ENCODE measurements at places on chromosomes 3 and 15.

DNA sequence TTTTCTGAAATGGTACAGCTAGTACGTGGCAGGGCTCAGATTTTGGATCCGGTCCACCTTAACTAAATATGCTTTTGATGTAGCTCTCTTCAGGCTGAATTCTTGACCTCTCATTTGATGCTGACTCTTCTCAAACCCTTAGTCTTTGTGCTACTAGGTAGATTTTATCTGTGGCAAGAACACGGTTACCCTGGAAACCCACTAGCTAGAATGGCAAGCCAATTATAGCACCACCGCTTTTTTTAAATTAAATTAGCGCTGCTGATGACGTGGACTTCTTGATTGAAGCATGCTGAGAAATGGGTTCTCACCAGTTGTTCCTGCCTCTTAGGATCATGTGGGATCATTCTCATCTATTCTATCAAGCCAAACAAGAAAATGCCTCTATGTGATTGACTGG, 421.5 kb downstream of the LPP start:
- no peak for DNase-seq

DNA sequence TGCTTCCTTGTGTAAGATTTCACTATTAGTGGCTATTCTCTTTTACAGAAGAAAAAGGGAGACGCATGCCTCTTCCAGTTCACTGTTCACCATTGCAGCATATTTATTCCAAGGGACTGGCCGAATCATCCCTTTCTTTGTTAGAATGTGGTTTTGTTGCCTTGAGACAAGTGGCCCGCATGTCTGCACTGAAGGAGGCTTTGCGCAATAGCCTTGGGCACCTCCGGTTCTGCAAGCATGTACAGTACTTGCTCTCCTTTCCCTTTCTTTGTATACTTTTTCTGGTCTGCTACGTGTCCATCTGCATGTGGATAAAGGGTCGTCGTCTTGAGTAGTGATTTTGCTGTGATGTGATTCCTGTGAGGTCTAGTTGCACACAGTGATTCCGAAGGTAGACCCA, 43.0 kb downstream of the FLNB start:
- no peak for DNase-seq

DNA sequence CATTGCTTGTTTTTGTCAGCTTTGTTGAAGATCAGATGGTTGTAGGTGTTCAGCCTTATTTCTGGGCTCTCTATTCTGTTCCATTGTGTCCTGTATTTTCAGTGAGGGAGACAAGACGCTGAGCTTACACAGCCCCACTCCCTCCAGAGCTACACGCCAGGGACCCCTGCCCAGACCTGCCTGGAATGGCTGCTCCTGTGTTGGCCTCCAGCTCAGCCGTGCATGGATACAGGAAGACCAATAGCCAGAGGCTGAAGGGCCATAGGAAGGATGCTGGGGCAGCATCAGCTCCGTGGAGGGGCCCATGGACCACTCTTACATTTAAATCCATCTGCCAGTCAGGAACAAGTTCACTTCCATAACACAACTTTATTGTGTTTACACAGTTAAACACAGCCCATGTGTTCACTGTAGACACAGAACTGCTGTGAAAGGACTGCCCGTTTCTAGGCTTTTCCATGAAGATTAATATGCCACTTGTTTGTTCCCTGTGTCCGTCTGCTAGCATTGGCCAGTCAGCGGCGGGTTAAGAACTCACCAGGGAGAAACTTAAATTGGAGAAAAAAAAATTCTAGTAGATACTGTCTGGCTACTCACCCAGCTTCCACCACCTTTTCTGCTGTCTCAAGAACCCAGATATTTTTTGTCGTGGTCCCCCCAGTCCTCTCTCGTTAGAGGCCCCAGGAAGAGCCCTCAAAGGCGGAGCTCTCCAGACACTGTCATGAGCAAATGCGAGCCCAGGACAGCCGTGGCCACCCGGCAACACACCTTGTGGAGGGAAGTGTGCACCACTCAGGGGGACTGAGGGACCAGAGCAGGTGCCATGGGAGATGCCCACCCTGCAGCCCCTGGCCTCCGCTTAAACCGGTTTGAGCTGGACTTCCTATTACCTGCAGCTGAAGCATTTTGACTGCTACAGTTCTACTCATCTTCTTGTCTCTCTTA, 142.3 kb upstream of the MEF2A start:
- DNase-seq: no peak

DNA sequence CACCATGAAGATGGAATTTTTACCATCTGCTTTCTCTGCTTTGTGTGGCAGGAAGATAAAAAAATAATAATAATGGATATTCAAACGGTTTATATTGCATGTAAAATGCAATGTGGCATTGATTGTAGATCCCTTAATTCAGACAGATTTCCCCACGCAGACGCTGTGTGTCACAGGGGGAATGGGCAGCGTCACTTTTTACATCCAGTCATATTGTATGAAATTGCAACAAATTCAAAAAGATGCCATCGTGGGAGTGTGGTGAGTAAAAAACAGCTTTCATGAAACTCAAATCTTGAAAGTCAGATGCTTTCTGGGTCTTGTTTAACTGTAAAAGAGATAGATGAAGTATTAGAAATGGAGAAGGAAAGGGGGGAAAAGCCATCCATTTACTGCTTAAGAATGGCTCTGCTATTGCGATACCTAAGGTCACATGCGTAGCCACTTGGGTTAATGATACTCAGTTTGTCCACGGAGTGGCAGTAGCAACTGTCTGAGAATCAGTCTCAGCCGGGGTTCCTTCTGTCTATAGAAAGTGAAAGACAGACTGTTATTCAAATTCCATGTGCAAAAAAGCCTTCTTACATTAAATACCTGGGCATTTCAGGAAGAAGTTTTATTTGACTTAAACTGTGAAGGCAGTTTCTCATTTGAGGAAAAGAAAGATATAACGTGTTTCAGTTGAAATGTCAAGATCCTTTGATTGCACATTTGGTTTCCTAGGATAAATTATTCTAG, 28.5 kb downstream of the BTD start:
- no peak for DNase-seq

GRCh38 chr15:88894819-88895767, at the start of gene HAPLN3:
TSS of gene HAPLN3 (minus strand) at chr15:88895544. CDS start at chr15:88887298, 8,246 bp downstream.
- no peak for DNase-seq

DNA sequence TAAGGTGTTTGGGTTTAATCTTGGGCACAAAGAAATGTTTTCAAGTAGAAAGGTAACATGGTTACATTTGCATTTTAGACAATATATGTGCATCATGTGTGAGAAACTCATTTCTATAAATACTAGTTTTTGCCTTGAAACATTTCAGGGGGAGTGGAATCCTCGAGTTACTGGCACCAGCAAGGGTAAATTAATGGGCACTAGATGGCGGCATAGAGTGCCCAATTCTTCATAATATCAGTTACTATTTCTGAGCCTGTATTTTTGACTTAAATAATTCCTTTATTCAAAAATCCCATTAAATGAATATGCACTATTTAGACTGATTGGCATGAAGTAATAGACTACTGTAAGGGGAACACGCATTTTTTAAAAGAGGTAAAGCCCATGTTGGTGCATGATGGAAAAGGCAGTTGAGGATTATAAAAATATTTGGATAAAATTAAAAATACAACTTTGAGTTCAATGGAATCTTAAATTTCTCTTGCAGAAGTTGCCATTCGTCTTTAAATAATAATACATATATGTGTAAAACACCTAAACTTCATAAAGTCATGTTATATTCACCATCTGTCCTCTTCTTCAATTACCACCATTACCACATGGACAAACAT, 106.3 kb downstream of the ZBTB20 start:
- no peak for DNase-seq

DNA sequence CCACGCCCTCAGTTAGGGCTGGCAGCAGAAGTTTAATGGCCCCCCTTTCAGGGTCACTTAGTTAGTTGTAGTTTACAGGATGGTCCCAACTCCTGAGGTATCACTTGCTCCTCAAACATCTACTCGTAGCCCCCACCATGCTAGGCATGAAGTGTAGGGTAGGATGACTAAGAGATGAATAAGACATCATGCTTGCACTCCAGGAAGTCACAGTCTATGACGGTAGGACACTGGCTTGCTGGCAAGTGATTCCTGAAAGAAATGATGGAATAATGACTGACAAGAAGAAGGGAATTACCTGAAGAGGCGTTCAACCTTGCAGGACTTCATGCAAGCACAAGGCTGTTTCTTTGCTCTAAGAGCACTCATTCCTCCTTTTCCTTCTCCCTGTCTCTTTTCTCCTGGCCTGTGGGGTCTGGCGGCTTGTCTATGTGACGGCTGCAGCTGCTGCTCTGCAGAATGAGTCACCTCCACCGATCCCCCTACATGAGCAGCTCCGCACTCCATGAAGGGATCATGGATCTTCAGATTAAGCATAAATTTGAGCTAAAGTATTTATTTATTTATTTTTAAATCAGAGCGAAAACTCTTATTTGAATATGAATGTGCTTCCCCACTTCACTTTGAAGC, 82.9 kb upstream of the BOC start:
- no peak for DNase-seq

DNA sequence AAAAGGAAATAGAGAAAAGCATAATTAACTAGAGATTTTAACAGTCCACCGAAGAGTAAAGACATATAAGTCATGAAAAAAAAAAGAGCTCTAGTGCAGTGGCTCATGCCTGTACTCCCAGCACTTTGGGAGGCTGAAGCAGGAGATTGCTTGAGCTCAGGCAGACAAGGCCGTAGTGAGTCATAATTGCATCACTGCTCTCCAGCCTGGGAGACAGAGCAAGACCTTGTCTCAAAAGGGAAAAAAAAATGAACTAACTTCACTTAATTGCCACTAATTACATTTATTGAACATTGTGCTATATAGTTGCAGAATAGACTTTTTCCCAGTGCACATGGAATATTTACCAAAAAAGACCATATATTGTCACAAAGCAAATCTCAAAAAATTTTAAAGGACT, 221.8 kb downstream of the CBLB start:
- no peak for DNase-seq

- no peak for DNase-seq
Measured at GRCh38 chr3:9945358-9945757, 6.8 kb downstream of the PRRT3 start.

DNA sequence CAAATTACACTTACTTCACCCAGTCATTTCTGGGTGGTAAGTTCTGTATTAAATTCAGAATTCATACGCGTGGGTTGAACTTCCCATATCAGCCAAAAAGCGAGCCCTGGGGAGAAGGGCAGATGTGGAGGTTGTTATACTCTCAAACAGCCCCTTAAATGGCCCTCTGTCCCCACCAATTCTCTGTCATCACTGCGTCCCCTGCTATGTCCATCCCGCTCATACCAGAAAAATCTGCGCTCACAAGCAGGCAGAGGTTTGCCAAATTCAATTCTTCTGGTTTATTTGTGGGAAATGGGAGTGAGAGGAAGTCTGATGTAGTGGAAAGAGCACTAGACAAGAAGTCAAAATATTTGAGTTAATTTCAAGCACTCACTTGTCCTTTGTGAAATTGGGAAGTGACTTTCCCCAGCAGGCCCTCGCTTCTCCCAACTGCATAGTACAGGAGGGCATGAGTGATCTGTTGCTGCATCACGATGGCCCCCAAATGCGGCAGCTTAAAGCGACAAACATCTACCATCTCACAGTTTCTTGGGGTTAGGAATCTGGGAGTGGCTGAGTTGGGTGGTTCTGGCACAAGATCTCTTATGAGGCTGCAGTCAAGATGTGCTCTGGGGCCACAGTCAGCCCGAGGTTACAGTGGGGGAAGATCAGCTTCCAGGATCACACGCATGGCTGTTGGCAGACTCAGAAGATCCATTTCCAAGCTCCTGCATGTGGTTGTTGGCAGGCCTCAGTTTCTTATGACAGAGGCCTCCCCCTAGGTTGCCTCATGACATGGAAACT, 67.7 kb downstream of the CPN2 start:
- DNase-seq: peak; percentile 64

DNA sequence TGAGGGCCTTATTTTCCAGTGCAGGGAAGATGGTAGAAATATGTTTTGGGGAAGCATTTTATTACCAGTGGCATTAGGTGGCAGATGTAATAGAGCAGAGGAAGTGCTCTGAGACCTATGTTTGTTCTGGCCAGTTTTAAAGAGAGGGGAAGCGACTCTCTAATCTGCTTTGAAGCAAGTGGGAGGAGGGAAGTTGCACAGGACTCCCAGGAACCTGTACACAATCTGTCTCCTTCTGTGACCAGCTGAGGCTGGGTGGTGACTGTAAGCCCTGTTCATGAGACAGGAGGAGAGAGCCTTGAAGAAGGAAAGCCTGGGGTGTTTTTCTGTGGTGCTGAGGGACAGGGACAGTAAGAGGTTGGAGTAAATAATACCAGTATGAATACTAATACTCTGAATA, 60.5 kb downstream of the LPP start:
- DNase-seq: no peak

- no peak for DNase-seq
Measured at GRCh38 chr15:63985221-63986184, 60.8 kb downstream of the DAPK2 start.

- DNase-seq: no peak
Measured at GRCh38 chr3:27426926-27427325, 57.3 kb downstream of the SLC4A7 start.

DNA sequence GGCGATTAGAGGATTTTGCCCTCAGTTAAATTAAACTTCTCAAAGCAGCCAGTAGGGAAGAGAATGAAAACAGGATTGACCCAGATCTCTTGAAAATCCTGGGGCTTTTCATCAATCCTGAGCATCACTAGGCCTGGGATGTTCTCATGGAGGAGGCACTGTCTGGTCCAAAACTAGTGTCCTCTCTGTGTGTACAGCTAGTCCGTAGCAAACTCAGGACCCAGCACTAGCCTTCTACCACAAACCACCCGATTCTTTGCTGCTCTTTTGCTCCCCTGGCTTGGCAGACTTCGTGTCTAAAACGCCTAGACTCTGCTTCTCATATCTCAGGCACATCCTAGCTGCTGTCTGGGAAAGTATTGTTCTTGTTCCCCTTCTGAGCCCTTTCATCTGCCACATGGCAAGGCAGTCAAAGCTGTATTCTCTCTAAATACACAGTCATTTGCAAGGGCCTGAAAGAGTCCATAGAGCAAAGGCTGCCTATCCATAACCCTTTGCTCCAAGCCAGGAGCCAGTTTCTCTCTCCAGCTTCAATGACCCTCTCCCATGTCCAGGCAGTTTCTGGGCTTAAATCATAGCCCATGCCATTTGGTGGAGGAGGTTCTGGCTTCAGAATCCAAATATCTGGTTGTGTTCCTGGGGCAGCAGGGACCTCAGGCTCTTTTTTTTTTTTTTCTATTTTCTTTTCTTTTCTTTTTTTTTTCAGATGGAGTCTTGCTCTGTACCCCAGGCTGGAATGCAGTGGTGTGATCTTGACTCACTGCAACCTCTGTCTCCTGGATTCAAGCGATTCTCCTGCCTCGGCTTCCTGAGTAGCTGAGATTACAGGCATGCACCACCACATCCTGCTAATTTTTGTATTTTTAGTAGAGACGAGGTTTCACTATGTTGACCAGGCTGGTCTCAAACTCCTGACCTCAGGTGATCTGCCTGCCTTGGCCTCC, 52.4 kb downstream of the CDC25A start:
- DNase-seq: no peak
